T-helper 17 cell (primary cell): ENCODE measurements at places on chromosomes 12 and 14. TPM values are rescaled to one million over a fixed set of nuclear protein-coding genes. Genes with fewer than 3 reads are reported as not detected.

The P2RX7 gene
- 10.4 TPM for total RNA-seq

The PLEK2 gene
- 1.7 TPM for total RNA-seq

The GALNT9 gene
- not detected for total RNA-seq

The FIGNL2 gene
- 0.76 TPM for total RNA-seq

The CCDC88C gene
- total RNA-seq, result 339 TPM

The TAS2R9 gene
- total RNA-seq, result not detected
